Mesothelial cell of epicardium (in vitro differentiated cells): ENCODE measurements at places on chromosomes 11 and 22. TPM values are rescaled to one million over a fixed set of nuclear protein-coding genes. Genes with fewer than 3 reads are reported as not detected.

GRCh38 chr22:30424534-30425326, 838 bp upstream of the MTFP1 start:
- peaks cover 4% of the 10 kb centered on the region for H3K36me3 ChIP-seq
- no peaks in the 10 kb centered on the region for H3K27me3 ChIP-seq
- H3K4me3 ChIP-seq = peak overlapping the region; percentile 88
- DNase-seq = no peak

DNA sequence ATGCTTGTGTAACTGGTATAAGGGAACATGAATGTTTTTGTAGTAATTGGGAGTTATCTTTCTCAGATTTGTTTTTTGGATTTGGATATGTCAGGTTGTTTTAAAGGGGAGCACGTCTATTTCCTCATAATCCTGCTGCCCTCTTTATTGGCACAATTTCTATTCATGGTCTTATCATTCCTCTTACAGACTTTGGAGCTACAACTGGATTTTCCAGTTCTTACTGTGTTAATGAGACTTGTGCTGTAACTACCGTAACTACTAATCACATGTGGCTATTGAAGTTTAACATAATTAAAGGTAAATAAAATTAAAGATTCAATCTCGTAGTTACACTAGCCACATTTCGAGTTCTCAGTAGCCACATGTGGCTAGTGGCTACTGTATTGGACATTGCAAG, 1.9 kb downstream of the FDX1 start:
- peak overlapping the region; percentile 98 for H3K27ac ChIP-seq
- no peaks in the 10 kb centered on the region for H3K27me3 ChIP-seq
- H3K36me3 ChIP-seq = peaks cover under 1% of the 10 kb centered on the region
- no peak for DNase-seq
- H3K4me3 ChIP-seq = peak overlapping the region; percentile 98

DNA sequence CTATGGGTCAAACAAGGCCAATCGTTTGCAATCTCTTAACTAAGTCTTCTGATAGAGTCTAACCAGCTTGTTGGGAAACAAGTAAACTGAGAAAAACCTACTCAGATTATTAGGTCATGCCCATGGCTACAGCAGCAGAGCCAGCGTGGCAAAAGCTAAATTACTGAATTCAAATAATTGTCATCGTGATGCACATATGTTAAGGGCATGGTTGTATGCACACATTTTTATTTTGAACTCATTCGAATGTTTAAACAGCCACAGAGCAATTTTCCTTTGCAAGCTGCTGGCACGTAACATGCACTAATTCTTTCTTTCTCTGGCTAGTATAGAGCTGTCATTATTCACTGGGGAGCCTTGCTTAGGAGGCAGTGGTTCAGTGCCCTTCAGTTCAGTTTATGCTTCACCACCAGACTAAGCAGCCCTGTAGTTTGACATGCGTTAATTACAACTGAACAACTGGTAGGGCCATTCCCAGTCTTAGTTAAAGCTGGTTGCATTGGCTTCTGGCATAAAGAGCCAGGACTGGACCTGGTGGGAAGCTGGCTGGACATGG, 396.4 kb downstream of the METTL15 start:
- no peaks in the 10 kb centered on the region for H3K4me1 ChIP-seq
- H3K36me3 ChIP-seq = peaks cover 1% of the 10 kb centered on the region
- H3K27me3 ChIP-seq = no peaks in the 10 kb centered on the region
- no peak for DNase-seq
- H3K27ac ChIP-seq = no peak overlapping the region

NRGN gene
- 2.7 to 2.9 TPM (median 2.7 TPM) in 3 replicates for total RNA-seq

FERMT3 gene
- 4.8 to 8.4 TPM (median 5.9 TPM) in 3 replicates for total RNA-seq

SYT8 gene
- total RNA-seq = 1.2 to 2.1 TPM (median 1.9 TPM) in 3 replicates
